ENCODE measurements at places on chromosomes 12 and 14.

- DNase-seq, result no peak
Observed at GRCh38 chr14:21233457-21234076, 35.7 kb downstream of the HNRNPC start.

DNA sequence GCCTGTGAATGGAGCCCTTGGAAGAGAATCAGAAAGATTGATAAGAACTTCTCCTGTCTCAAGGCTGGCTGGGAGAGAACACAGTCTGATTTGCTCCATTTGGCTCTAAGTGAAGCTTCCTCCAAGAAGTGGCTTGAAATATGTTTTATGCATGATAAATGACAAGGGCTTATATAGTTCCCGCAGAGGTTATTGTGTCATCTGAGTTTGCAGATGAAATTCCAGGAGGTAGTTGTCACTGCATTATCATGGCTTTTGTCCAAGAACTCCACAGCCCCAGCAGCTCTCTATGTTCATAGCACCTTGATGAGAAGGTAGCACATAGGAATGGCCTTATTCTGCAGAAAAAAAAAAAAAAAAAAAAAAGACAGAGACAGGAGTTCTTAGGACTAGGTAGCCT lies 108.5 kb downstream of the DACT1 start:
- DNase-seq, result no peak

- no peak for DNase-seq
Observed at GRCh38 chr12:86042062-86042461, 168.0 kb downstream of the NTS start.

GRCh38 chr12:132137483-132138125 lies 6.5 kb downstream of the DDX51 start:
- DNase-seq, result no peak

GRCh38 chr12:2266666-2267620 lies 214.2 kb downstream of the CACNA1C start:
- DNase-seq, result no peak

DNA sequence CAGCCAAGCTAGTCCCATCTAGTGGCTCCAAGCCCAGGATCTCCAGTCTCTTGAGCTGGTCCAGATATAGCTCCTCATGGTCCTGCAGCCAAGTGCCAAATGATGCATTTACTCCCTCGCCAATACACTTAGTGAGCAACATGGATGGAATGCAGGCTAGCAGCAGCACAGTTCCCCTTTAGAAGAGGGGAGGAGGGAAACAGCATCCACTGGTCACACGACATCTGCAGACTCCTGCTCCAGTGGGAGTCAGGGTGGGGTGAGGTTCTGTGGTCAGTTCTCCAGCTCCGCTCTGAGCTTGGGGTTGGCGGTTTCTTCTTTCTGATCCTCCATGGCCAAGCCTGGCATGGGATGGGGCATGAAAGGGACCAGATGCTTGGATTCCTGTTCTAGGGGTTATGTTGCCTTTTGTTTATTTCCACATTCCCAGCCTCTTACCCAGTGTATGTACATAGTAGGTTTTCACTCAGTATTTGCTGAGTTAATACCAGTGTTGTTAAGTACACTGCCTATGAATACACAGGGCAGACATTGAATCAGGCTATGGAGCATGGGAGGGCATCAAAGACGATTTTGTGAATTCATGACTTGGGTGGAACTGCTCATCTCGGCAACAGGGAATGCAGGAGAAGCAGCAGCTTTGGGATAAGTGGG lies 57.3 kb downstream of the GALNT16 start:
- DNase-seq, result no peak

- DNase-seq, result no peak
Observed at GRCh38 chr12:112162241-112162790, 37.0 kb downstream of the TRAFD1 start.

GRCh38 chr12:5661811-5662210 lies 229.9 kb downstream of the NTF3 start:
- DNase-seq, result no peak

DNA sequence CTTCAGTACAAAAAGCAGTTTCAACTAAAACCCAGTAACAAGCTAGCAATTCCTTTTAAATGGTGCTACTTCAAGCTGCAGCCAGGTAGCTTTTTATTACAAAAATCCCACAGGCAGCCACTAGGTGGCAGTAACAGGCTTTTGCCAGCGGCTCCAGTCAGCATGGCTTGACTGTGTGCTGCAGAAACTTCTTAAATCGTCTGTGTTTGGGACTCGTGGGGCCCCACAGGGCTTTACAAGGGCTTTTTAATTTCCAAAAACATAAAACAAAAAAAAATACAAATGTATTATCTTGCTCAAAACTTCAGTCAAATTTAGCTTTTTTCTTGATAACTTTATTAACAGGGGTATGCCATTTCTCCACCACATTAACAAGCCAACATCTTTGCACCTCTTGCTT lies 3.6 kb upstream of the CLEC4E start:
- peak; percentile 65 for DNase-seq

- peak; percentile 42 for DNase-seq
Observed at GRCh38 chr14:31927348-31927832, 149.7 kb upstream of the ARHGAP5 start.

- DNase-seq, result no peak
Observed at GRCh38 chr12:21690704-21691368, 33.2 kb upstream of the LDHB start.

DNA sequence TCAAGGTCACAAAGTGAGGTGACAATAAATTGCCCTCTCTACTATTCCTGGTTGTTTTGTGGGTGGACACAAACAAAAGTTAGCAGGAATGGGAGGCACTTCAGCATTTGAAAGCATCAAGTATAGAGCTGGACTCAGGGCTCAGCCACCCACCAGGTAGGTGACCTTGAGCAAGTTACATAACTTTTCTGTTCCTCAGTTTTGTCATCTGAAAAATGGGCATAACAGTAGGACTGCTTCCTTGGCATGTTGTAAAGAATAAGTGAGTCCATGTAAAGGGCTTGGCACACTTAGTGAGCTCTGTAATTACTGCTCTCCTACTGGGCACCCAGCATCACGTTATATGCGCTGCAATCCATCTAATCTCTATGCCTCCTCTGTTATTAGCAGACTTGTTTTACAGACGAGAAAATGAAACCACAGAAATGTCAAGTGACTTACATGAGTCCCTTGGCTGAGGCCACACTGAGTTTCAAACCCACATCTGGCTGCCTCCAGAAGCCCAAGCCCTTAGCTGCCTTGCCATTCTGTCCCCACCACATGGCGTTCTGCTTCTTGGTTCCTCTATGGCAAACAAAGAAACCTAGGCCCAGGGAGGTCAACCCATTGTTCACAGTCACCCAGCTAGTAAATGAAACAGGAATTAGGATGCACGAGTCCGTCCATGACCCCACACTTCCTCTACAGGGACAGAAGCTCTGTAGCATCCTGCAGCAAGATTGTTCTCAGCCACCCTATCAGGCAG lies 63.2 kb upstream of the SLC24A4 start:
- no peak for DNase-seq

- DNase-seq, result no peak
Observed at GRCh38 chr14:77219591-77219990, 38.0 kb downstream of the TMEM63C start.

DNA sequence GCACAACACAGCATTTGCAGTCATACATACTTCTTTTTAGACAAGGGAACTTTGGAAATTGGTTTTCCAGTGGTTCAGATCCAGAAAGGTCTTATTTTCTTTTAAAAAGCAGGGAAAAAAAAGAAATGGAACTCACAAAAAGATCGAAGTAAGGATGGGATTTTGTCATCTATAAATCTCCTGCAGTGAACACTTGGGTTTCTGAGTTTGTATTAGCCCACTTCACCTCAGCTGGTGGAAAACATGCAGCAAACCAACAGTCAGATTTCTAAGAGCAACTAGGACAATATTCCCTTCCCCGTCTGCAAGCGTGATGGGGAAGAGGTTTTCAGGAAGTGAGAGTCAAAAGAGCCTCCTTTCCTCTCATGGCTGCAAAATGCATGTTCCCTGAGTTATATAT lies 4.6 kb downstream of the MYF5 start:
- DNase-seq, result no peak

DNA sequence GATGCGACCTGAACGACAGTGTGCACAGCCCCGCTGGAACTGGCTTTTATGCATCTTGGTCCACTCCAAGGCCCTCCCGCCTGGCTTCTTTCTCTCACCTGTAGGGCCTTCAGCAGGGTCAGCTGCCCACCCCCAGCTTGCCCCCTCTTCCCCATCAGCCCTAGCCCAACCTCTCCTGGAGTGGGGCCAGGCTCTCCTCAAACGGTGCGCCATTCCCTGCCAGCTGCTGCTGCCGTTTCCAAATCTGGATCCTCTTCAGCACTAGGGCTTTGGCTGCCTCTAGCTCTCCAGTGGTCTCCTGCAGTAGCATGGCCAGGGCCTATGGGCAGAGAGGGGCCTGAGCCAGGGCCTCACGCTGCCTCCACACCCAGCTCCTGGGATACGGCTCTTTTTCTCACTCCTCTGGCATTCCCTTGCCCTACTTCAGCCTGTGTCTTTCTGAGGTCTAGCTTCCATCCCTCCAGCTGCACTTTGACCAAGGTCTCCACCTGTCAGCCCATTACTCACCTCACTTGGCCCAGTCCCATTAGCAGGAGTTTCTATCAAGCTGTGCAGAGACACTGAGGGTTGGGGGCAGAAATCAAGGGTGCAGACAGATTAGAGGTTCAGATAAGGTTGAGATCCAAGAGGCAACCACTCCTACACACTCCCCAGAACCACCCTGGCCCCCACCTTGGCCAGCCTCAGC lies 5.0 kb downstream of the STAT6 start:
- DNase-seq, result no peak

DNA sequence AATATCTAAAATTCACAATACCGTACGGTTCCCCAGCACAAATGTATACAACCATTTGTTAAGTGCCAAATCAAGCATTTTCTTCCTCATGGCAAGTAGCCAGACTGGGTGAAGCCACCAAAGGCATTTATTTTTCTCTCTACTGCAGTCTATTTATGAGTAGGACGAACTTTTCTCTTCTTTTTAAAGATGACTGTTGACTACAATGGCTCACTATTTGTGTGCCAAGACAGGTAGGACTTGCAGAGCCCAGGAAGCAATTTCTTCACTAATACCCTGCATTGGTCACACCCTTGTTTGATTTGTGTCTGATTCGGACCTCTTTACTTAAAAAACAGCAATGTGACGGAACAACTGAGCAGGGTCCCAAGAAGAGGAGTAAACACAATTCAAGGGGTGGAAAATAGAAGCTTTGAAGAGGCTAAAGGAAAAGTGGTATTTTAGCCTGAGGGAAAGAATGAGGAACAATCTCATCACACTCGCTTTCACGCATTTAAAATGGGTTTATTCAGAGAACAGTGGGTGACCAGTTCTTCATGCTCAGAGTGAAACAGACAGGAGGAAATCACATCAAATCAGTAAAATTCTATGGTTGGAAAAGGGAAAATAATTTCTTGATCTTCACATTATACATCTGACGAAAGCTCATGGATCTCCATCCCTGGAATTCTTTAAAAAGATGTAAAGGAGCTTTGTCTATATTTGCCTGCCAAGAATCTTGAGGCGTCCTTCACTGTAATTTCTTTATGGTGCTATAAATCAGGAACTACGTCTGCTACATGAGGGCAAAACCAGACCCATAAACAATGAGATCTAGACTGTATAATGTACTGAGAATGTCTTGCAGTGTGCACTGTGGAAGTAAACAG lies 183.8 kb downstream of the PPM1H start:
- no peak for DNase-seq
